ENCODE measurements at places on chromosomes 12 and 14. TPM values are rescaled to one million over a fixed set of nuclear protein-coding genes. Genes with fewer than 3 reads are reported as not detected.

The KRT2 gene
- total RNA-seq = not detected

The RDH11 gene
- 63.0 TPM for total RNA-seq

The PPM1H gene
- 3.1 TPM for total RNA-seq

The OLR1 gene
- total RNA-seq = under 0.01 TPM

The PTHLH gene
- total RNA-seq = 0.25 TPM

The ACVRL1 gene
- total RNA-seq = 413 TPM

The SDS gene
- total RNA-seq = not detected

The AGAP2 gene
- 0.06 TPM for total RNA-seq

The L3HYPDH gene
- total RNA-seq = 17.6 TPM

The ALDH1L2 gene
- 0.65 TPM for total RNA-seq

The GLT1D1 gene
- total RNA-seq = not detected

The POTEM gene
- total RNA-seq = not detected

The MYH6 gene
- not detected for total RNA-seq

The MNAT1 gene
- total RNA-seq = 23.2 TPM

The SMAGP gene
- 12.3 TPM for total RNA-seq

The HOXC6 gene
- not detected for total RNA-seq

The TEX52 gene
- total RNA-seq = not detected

The GNG2 gene
- total RNA-seq = 1.5 TPM

The SERPINA12 gene
- not detected for total RNA-seq

The VWF gene
- 1,726 TPM for total RNA-seq

The ETFRF1 gene
- 6.5 TPM for total RNA-seq

The CLEC1B gene
- not detected for total RNA-seq

The HVCN1 gene
- 1.3 TPM for total RNA-seq

The CRIP1 gene
- 0.25 TPM for total RNA-seq

The SYCP3 gene
- total RNA-seq = not detected

The ANO2 gene
- 96.8 TPM for total RNA-seq

The APOF gene
- total RNA-seq = not detected

The ARHGEF40 gene
- 9.9 TPM for total RNA-seq

The IFNG-AS1 gene
- total RNA-seq = not detected

The MMP19 gene
- total RNA-seq = 1.4 TPM

The OTOGL gene
- total RNA-seq = 0.16 TPM

The CIDEB gene
- 3.8 TPM for total RNA-seq
